ENCODE measurements at places on chromosomes 11 and 22.

DNA sequence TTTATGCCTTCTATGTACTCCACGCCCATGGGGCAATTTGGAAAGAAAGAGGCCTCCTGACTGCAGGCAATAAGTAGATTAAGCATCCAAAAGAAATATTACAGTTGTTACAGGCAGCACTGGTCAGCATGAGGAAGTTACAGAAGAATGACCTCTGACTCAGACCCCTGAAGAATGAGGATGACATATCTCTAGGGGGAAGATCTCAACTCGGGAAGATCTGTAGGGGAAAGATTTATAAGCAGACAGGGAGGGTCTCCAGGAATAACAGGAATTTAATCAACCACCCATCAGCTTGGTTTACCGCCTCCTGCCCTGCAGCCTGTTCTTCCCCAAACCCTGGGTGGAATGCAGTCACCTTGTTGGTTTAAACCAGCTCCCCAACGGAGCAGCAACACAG lies 58.0 kb downstream of the RCN1 start:
- no peak for DNase-seq

DNA sequence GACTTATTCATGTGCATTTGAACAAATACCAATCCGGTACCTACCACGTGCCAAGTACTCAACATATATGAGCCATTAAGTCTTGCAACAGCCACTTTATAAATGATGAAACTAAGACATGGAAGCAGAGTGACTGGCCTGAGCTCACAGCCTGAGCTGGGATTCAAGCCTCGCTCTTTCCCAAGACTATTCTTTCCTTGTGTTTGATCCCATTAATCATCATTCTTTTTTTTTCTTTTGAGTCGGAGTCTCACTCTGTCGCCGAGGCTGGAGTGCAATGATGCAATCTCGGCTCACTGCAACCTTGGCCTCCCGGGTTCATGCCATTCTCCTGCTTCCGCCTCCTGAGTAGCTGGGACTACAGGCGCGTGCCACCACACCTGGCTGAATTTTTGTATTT lies 119.3 kb downstream of the ABTB2 start:
- no peak for DNase-seq

GRCh38 chr11:95299078-95299679 lies 68.2 kb upstream of the SESN3 start:
- DNase-seq: no peak

DNA sequence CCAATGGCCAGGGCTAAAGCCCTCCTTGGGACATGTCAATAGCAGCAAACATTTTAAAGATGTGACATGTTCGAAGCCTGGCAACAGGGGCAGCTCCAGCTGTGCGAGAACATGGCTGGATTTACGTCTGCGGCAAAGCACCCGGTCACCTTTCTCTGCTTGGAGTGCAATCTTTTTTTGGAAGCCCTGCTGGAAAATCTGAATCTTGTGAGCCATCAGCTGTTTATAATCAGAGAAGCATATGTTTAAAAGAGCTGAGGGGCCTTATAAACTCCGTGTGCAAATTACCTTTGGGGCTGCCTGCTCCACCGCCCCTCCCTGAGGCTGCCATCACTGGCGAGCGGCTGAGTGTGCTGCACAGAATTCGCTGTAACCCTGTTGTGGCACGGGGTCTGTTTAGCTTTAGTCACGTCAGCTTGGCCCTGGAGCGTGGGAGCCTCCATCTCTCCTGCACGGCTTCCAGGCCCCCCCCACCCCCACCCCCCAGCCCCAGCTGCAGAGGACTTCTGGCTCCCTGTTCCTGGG lies 9.0 kb upstream of the KCNQ1OT1 start:
- DNase-seq: no peak

DNA sequence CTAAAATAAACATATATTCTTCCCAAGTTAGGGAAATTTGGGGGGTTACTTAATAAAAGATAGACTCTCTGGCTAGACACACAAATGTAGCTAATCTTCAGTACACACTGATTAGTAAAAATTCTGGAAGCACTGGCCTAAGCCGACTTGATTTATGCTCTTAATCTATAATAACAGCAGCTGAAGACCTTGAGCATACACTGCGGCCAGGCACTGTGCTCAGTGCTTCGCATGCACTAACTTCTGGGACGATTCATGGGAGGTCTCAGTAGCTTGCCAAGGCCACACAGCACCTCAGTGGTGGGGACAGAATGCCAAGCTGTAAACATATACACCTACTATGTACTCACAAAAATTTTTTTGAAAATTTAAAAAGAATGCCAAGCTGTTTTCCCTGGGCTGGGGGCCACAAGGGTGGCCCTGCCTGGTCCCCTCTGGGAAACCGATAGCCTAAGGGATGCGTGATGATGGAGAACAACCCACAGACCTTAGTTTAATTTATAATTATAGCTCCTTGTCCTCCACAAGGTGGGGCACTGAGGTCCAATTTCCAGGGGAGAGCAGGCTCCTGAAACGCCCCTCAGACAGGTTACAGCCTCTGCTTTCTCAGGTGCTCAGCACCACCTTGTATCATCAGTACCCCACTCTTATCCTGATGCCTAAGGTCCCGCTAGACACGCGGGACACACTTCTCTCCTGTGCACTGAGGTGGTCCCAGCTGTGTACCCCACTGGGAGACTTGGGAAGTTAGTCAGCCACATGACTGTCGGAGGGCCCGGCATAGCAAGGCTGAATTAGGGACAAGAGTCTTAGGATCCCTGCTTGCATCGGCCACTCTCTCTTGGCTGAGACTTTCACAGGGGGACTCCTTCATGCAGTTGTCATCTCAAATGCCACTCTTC lies 20.1 kb downstream of the SERPIND1 start:
- DNase-seq: no peak

GRCh38 chr22:49202226-49202625 lies 625.4 kb downstream of the BRD1 start:
- no peak for DNase-seq

DNA sequence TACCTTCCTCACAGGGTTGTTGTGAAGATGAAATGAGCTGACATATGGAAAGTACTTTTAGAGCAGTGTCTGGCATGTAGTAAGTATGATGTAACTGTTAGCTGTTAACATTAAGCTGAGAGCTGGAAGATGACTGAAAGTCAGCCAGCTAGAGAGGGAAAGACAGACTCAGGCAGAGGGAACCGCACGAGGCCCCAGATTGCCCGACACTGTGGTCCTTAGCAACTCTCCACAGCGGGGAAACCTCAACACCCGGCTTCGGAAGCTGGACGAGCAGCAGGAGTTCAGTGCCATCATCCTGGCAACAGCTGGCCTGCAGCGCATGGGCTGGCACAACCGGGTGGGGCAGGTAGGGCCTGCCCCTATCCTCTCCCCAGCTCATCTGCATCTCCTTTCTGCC lies 6.5 kb downstream of the HMBS start:
- peak; percentile 29 for DNase-seq

GRCh38 chr11:7667460-7667859 lies 5.8 kb downstream of the CYB5R2 start:
- DNase-seq: no peak

GRCh38 chr11:59273373-59273841 lies 60.7 kb upstream of the MPEG1 start:
- no peak for DNase-seq

DNA sequence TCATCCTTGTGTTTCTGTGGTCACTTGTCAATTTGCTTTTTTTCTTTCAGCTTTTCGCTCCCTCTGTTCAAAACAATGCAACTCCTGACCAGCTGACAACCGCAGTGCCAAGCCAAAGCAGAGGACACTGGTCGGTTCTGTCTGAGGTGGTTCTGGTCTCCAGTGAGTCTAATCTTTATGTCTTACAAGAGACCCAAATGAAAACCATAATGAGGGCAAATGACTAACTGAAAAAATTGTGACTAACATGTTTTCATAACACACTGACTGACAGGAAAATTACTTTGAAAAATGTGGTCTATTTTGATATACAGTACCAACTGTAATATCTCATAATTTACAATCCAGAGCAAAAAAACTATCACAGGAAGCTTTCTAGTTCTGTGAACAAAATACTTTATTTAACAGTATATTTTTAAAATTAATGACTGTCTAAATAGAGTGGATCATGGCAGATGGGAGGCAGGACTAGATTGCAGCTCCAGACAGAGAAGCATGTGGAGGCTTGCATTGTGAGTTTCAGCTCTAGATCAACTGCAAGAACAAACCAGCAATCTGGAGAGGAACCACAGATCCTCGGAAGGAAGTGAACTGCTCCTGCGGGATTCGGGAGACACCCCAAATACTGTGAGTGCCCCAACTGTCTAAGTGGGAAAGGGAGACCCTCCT lies 311.8 kb downstream of the SBF2 start:
- DNase-seq: no peak

GRCh38 chr11:129377739-129378138 lies 2.1 kb downstream of the BARX2 start:
- DNase-seq: no peak

DNA sequence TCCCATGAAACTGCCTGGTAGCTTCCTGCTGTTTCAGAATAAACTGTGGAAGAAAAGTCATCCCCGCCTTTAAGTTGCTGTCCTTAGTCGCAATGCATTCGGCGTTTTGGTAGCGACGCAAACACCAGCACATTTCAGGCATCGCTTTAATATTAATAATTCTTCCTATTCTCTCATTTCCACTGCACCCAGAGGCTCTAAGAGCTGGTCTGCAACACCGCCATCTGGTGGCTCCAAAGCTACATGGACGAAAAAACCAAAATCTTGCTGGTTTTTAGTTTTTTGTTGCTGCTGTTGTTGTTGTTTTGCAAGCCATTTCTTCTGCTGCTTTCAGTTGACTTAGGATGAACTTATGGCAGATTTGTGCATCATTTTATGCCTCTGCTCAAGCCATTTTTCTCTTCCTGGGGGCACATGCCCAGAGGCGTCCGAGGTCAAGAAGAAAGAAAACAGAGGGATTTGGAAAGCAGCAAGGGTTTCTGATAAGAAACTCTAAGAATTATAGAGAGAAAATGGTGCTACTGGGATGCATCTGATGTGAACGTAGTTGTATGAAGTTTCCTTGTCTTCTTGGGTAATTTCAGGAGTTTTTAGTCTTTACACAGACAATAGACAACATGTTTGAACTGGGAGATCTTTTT lies 345.4 kb upstream of the KIRREL3 start:
- DNase-seq: peak; percentile 19

- no peak for DNase-seq
These were observed 32.9 kb upstream of the SLN start for GRCh38 chr11:107744736-107745135.

DNA sequence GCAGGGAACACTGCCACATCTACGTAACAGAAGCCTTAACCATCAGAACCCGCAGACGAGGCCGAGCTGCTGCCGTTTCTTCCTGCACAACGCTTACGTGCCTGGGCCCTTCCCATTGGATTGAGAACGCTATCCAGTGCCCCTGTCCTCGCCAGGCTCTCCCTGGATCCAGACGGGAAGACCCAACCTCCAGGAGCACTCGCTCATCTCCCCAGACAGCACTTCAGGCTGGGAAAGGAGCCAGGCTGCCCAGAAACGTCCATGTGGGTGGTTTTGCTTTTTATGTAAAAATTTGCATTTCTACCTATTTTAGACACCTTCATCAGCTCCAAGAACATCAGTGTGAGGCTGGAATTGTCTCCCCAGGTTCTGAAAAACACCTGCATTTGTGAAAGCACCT lies 7.3 kb upstream of the CRYBB3 start:
- DNase-seq: no peak

- no peak for DNase-seq
These were observed 10.7 kb downstream of the SDF2L1 start for GRCh38 chr22:21652547-21653545.

- DNase-seq: no peak
These were observed 10.0 kb upstream of the PRR5 start for GRCh38 chr22:44691796-44692661.

GRCh38 chr11:2208691-2209369 lies 37.2 kb upstream of the TH start:
- DNase-seq: peak; percentile 6

DNA sequence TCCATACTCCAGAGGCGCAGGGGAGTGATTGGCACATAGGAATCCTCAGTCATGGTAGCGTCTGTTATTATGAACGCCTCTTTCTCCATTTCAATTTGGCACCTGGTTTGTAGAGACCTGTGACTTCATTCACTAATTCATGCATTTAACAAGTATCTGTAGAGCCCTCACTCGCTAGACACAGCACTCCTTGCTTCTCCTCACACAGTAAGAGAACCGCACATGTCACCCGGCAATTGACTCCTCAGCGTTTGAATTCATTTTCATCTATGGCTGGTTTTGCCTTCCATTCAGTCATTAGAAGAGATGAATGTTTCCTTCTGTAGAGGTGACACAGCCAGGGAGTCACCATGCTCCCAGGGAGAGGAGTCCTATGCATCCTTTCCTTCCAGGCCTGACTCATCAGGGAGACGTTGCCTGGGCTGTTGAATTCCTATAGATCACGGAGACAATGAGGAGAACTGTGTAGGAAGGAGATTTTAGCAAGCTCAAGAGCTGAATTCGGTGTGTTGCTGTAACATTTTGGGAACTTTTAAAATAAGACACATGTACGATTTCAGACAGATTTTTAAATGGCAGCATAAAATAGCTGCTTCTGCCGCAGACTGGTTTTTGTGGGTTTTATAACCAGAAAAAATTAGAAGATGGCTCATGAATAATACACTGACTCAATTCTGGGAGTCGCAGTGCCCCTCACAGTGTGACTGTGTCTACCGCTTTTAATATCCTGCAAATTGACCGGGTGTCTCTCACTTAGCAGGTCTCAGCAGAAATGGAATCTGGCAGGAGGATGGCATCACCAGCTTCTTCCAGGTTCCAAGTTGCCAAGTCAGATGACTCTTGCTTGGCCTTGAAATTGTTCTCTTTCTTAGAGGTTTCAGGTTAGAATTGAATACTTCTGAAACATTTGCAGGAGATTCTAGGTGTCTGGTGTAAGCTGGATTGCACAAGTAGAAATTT lies 44.4 kb upstream of the CLMP start:
- no peak for DNase-seq

GRCh38 chr22:35642305-35642741 lies 5.9 kb upstream of the APOL6 start:
- peak; percentile 10 for DNase-seq

DNA sequence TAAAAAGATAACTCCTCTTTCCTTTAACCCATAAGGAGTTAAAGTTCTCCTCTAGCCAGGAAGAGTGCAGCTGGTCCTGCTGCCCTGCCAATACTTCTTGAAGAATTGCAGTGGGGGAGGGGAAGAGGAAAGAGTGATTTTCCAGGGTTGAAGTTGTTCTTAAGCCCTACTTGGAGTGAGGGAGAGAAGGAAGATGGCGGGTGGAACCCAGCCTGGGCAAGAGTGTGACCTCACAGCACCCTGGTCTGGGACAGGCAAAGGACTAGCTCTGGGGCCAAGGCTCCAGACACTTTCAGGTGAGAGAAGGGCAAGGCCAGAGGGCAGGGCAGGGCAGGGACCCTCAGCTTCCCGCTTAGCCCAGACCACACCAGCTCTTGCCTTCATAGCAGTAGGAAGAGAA lies 6.6 kb downstream of the TNKS1BP1 start:
- no peak for DNase-seq

DNA sequence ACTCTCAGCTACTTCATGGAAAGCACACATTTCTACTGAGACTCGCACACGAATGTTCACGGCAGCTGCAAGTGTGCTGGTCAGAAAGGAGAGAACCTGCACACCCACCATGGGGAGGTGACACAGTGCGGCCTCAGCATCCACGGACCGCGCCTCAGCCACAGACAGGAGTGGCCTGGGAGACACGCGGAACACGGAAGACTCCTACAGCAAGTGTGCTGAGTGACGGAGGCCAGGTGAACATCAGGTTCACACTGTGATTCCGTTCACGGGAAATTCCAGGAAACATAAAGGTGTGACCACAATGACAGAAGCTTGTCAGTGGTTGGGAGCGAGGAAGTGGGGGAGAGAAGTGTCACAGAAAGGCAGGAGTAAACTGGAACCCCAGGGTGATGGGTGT lies 13.3 kb upstream of the MOB2 start:
- DNase-seq: no peak
